ENCODE measurements at places on chromosomes 3 and 15.

DNA sequence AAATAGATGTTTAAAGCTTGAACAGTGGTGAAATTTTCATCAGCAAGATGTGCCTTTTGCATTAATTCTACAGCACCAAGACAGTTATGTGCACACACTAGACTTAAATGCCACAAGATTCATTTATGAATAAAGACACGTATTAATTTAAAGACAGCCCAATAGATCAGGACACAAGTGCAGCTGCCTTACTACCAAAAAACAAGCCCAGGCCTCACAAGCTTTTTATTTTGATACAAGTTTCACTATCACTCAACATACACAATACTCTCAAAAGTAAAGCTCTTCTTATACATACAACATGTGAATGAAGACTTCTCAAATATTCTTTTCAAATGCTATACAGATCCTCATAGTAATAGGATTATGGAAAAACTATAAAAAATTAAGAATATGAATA lies 2.4 kb downstream of the ACAP2 start:
- no peak for DNase-seq

GRCh38 chr3:12929801-12930200 lies 88.4 kb upstream of the RPL32 start:
- no peak for DNase-seq

GRCh38 chr3:71497971-71498444 lies 85.5 kb downstream of the FOXP1 start:
- no peak for DNase-seq

- DNase-seq: no peak
Measured at GRCh38 chr3:111763001-111763471, 96.0 kb upstream of the PHLDB2 start.

GRCh38 chr3:182962166-182962565 lies 18.2 kb downstream of the DCUN1D1 start:
- DNase-seq: no peak

DNA sequence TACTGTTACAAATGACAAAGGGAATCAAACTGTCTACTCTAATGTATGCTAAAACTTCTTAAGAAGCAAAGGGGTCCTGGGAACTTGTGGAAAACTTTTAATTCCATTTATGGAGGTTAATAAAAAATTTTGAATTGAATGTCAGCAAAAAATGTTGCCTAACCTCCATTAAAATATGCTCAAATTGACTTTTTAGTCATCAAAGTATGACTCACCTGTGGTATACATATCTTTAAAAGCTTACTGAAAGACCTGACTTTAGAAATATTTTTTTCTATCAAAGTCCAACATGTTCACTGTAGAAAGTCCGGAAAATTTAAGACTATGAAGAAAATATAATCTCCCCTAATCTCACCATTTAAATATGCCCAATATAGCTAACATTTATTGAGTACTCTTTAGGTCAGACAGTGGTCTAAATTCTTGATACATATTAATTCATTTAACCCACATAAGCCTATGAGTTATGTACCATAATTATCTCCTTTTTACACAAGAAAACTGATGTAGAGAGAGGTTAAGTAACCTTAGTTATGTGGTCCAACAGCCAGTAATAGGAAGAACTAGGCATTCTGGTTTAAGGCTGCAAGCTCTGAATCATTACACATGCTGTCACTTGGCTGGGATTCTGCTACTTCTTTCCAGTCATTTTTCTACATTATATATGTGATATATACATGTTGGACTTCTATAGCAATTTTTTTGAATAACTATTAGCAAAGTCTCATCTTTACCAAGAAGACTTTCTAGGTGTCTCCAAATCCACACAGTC lies 83.6 kb downstream of the PDZRN3 start:
- DNase-seq: no peak

GRCh38 chr3:190193210-190193609 lies 72.5 kb upstream of the P3H2 start:
- DNase-seq: no peak

DNA sequence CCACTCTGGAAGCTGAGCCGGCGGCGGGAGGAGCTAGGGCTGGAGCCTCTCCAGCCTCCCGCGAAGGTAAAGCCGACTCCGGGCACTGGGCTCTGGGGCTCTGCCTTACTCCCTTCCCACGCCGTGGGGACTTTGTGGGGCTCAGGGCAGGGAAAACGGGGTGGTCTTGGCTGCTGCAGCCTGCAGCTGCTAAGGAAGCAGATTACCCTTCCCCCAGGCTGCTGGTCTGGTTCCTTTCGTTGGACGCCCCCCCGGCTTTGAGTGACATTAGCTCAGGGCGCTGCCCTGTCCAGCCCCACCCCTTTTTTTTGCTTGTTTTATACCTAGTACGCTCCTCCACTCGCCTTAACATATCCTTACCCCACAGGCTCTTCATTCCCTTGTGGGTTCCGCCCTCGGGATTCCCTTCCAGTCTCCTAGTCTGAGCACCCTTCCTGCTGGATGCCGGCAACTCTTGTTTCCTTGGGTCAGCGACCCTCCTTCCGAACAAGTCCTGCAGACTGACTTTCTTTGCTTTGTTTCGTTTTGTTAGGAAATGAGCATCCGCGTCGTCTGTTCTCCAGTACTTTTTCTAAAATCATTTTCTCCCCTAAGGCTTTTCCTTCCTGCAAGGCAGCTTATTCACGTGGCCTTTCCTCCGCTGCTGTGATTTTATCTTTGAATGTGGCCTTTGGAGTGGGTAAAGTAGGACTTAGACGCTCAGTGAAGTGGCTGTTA lies 551 bp downstream of the DNAJC13 start:
- DNase-seq: peak; percentile 18

DNA sequence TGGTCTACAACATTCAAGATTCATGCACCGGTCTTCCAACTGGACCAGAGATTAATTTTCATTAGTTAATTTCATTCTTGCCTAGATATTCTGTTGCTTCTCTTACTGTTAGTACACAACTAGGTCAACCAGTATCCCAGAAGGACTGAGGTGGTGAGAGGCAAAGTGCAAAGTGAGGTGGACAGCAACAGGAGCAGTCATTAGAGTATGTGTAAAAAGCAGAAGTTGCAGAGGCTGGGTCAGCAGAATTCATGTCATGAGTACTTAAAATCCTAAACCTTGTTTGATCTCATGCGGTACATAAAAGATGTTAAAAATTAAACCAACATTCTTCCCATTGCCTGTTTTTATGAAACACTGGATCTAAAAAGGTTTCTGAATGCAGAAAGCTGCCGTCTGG lies 46.7 kb downstream of the PARP14 start:
- DNase-seq: no peak

DNA sequence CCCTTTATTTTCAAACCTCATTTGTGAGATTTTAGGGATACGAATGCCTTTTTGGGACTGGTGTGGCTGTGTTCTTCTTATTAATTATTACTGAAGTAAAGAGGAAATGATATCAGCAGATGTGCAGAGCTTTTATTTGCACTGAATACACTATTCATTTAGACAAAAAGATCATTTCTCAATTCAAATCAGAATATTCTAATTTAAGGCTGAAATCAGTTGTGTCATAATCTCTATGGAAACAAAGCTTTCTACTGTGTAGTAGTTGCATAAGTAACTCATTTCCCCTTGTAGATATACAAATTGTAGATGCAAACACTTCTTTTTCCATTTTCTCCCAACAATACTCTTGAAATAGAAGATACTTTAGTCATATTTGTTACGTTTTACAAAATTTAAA lies 56.0 kb downstream of the PDE8A start:
- DNase-seq: no peak

DNA sequence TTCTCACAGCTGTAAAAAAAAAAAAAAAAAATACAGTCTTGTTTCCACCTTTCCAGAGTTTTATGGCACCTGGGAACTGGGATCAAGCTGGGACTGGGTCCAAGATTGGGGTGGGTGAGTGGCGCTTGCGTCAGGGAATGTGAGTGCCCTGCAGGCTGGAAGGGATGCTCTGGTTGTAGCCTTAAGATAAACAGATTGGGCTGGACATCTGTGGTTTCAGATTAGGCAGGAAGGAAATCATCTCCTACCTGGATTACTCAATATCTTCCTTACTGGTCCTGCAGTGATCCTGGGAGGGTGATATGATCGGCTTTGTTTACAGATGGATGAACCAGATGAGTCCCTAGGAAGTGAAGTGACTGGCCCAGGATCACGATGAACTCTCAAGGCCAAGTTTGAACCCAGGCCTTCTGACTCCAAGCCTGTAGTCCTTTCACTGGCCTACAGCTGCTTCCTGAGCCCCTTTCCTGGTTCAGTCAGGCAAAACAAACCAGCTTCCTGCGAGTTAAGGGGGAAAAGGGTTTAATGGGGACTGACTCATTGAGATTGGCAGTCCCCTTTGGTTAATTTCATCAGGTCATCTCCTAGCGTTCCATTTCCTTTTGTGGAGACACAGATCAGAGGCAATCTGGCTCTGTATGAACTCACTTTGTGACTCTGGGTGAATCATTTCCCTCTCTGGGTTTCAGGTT lies 179.8 kb downstream of the THSD4 start:
- DNase-seq: no peak

Data from activated CD4-positive, alpha-beta T cell treated with anti-CD3 and anti-CD28 coated beads, Interleukin-2, amount 50 U/mL, for 4 hours (primary cell).